ENCODE measurements at places on chromosomes 7 and 10.

- no peak for DNase-seq
- no peak overlapping the region for H3K27ac ChIP-seq
- no peak overlapping the region for H3K4me3 ChIP-seq
- H3K36me3 ChIP-seq = no peaks in the 10 kb centered on the region
- no peaks in the 10 kb centered on the region for H3K4me1 ChIP-seq
Measured at GRCh38 chr7:40419806-40420205, 285.0 kb downstream of the SUGCT start.

DNA sequence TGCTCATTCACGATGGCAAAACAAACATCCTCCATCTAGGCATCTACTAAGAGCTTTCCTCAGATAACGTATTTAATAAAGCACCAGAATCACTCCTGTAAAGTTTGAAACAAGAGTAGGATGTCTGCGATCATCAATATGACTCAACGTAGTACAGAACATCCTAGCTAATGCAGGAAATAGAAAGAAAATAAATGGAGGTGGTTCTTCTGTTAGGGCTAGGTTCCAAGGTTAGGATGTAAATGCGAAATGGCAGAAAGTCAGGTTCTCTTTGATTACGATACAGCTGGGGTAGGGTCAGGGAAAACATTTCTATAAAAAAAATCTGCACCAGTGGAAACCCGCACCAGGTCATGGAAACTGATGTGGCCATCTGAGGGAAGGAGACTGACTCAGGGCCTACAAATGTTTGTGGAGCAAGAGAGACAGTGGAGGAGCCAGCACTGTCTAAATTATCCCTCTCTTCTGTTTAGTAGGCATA, 29.1 kb downstream of the CCDC6 start:
- H3K27ac ChIP-seq = no peak overlapping the region
- H3K36me3 ChIP-seq = no peaks in the 10 kb centered on the region
- H3K4me3 ChIP-seq = no peak overlapping the region
- peaks cover 5% of the 10 kb centered on the region for H3K4me1 ChIP-seq
- H3K27me3 ChIP-seq = no peaks in the 10 kb centered on the region

GRCh38 chr10:30491204-30491915, 57.4 kb downstream of the MAP3K8 start:
- H3K27ac ChIP-seq = no peak overlapping the region
- no peak overlapping the region for H3K4me3 ChIP-seq
- H3K4me1 ChIP-seq = no peaks in the 10 kb centered on the region
- no peak for DNase-seq

DNA sequence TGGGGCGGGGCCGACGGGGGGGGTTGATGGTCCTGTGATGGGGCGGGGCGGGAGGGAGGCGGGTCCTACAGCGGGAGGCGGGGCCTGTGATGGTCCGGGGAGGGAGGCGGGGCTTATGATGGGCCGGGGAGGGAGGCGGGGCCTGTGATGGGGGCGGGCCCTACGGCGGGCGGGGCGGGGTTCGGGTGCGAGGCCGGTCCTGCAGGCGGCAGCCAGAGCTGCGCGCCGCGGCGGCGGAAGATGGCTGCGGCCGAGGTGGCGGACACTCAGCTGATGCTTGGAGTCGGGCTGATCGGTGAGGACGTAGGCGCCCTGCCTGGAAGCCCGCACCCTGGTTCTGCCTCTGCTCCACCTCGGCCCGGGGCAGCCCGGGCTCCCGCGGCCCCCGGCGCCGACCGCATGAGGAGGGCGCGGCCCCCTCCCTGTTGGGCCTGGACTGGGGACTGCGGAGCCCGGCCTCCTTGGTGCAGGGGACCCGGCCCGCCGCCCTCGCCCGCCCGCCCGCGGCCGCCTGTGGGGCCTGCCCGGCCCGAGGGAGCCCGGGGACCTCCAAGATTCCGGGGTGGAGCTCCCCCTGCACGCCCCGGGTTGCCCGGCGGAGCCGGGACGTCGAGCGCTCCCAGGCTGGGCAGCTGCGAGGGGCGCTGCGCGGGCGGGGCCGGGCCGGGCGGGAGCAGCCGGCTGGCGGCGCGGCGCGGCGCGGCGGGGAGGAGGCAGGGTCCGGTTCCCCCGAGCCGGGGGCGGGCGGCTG, at the start of gene DENND10:
Gene DENND10 (plus strand): TSS at position 211 of the 751 bp plus-strand sequence. CDS start 30 bp downstream, at position 241.
- peak; percentile 85 for DNase-seq
- H3K4me1 ChIP-seq = peaks cover 4% of the 10 kb centered on the region
- H3K4me3 ChIP-seq = peak within 1 kb of the TSS; percentile 85

- H3K27me3 ChIP-seq = peaks cover 3% of the 10 kb centered on the region
- no peak for DNase-seq
- H3K4me1 ChIP-seq = no peaks in the 10 kb centered on the region
- no peak overlapping the region for H3K4me3 ChIP-seq
Measured at GRCh38 chr10:69055241-69055640, 32.7 kb upstream of the SRGN start.

- no peak overlapping the region for H3K27ac ChIP-seq
- no peak for DNase-seq
- H3K36me3 ChIP-seq = no peaks in the 10 kb centered on the region
- peaks cover 2% of the 10 kb centered on the region for H3K27me3 ChIP-seq
- H3K4me1 ChIP-seq = peaks cover 12% of the 10 kb centered on the region
Measured at GRCh38 chr7:27576360-27576944, 86.2 kb downstream of the HIBADH start.

DNA sequence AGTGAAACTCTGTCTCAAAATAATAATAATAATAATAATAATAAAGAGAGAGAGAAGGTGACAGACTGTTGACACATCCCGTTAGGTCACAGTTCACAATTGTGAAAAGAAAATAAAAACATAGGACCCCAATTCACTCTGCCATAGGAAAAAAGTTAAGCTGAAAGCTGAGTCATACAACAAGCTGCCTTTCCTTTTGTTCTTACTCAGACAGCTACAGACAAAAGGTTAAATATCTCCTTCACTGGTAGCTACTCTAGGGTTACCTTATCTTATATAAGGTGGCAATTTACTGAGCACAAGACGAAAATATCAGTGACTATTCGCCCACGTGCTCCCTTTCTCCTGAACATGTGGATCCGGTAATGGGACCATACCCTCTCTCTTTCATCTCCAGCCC, 17.5 kb downstream of the TUBAL3 start:
- DNase-seq = no peak
- no peak overlapping the region for H3K4me3 ChIP-seq
- no peaks in the 10 kb centered on the region for H3K4me1 ChIP-seq

DNA sequence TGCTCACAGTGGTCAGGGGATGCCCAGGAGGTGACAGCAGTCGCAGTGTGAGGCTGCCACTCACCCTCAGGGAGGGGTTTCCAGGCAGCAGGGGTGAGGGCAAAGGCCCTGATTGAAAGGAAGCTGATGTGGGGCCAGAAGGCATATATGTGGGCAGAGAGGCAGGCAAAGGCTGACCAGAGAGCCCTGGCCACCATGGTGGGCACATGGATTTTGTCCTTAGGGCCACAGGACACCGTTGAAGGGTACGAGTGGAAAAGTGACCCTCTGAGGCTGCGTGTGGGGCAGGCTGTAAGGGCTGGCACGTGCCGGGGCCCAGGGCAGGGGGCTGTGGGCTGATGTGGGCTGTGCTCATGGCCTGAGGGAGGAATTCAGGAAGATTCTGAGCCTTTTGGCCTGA, 57.5 kb upstream of the ZNF32 start:
- H3K4me3 ChIP-seq = no peak overlapping the region
- peaks cover 3% of the 10 kb centered on the region for H3K27me3 ChIP-seq

- DNase-seq = no peak
- no peaks in the 10 kb centered on the region for H3K27me3 ChIP-seq
- no peaks in the 10 kb centered on the region for H3K36me3 ChIP-seq
- no peak overlapping the region for H3K4me3 ChIP-seq
Measured at GRCh38 chr10:67666416-67667034, 29.5 kb downstream of the CTNNA3 start.

DNA sequence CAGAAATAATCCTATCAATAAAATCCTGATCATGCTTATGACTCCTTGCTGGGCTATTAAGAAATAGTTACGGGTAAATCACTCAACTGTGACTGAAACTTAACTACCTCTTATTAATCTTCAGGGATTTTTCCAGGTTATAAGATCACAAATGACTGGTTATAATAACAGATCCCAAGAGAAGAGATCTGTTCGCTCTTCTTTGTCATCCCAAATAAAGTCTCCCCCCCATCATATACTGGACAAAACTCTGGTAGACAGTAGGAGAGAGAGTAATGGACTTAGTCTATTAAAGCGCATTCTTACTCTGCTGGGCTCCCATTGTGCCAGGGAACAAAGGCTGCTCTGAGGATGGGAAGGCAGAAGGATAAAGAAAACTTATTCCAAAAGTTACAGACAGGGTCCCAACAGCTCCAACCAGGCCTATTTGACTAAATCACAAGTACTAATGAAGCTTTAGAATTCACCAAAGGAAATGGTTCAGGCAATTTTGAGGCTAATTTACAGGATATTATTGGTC, 233.7 kb downstream of the DGKI start:
- no peak overlapping the region for H3K27ac ChIP-seq
- DNase-seq = no peak

GRCh38 chr10:71829171-71829570, 21.9 kb downstream of the PSAP start:
- H3K4me1 ChIP-seq = peaks cover 2% of the 10 kb centered on the region
- DNase-seq = no peak
- H3K27ac ChIP-seq = no peak overlapping the region
- H3K27me3 ChIP-seq = peaks cover 6% of the 10 kb centered on the region
- no peaks in the 10 kb centered on the region for H3K36me3 ChIP-seq

DNA sequence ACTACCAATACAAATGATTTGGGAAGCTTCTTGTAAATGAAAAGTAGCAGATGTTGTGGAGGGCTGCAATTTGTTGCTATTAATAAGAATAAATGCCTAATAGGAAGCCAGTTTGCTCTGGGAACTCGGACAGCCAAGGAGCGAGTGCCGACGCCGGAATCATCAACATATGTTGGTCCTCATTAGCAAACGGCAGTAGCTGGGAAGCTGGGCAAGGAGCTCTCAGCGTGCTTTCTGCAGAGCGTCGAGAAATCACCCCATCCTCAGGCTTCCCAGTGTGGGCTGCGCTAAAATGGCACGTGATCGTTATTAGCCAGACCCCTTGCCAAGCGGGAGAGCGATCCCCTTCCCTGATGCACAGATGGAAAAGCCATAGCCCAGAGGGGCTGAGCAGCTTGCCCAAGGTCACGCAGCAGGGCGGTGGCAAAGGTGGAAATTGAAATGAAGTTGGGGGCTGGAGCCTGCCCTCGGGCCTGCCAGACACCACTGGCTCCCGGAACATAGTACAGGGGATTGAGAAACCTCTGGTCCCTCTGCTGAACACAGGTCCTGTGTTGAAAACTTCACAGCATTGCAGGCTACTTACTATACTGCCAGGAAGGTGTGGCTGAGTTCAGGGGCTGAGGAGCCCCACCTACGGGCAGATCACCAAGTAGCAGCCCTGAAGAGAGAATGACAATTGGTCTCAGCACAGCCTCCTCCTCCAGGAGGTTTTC, 326.9 kb downstream of the PLXNA4 start:
- H3K27me3 ChIP-seq = peaks cover 6% of the 10 kb centered on the region
- no peak for DNase-seq
- peaks cover 16% of the 10 kb centered on the region for H3K4me1 ChIP-seq
- no peak overlapping the region for H3K4me3 ChIP-seq

- no peak for DNase-seq
- H3K4me1 ChIP-seq = peaks cover 18% of the 10 kb centered on the region
- peak overlapping the region; percentile 71 for H3K27ac ChIP-seq
Measured at GRCh38 chr7:44213877-44214388, 13.2 kb downstream of the YKT6 start.

- H3K4me1 ChIP-seq = no peaks in the 10 kb centered on the region
- no peak for DNase-seq
- no peaks in the 10 kb centered on the region for H3K36me3 ChIP-seq
Measured at GRCh38 chr7:47693216-47693615, 111.3 kb upstream of the TNS3 start.

GRCh38 chr7:148884049-148884298, at the start of gene EZH2:
TSS of gene EZH2 (minus strand) at chr7:148884291. CDS start at chr7:148847298, 36,993 bp downstream.
- peak within 1 kb of the TSS; percentile 95 for H3K27ac ChIP-seq
- no peak for DNase-seq
- H3K36me3 ChIP-seq = no peaks in the 10 kb centered on the region
- H3K4me3 ChIP-seq = peak within 1 kb of the TSS; percentile 97
- H3K4me1 ChIP-seq = peaks cover 6% of the 10 kb centered on the region

DNA sequence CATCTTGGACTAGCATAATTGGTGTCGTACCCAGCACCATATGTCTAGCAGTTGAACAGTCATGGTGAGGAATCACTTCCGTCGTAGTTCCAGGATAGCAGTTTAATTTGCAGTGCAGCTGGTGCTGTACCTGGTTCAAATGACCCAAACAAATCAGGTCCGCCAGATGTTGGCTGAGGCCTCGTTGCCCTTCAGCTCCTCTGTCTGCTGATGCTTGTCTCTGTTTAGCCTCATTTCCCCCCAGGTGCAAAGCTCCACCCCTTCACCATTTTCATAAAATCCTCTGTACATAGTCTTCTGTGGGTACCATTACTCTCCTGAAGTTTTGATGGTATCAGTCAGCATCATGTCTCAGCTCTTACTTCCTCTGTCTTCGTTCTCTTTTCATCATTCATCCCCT, 35.1 kb downstream of the UMAD1 start:
- no peak overlapping the region for H3K27ac ChIP-seq
- no peaks in the 10 kb centered on the region for H3K4me1 ChIP-seq
- DNase-seq = no peak

GRCh38 chr7:135114622-135115021, 33.2 kb upstream of the TMEM140 start:
- no peak for DNase-seq
- no peak overlapping the region for H3K4me3 ChIP-seq
- no peak overlapping the region for H3K27ac ChIP-seq

GRCh38 chr7:3915337-3915878, 614.4 kb downstream of the SDK1 start:
- peaks cover 22% of the 10 kb centered on the region for H3K27me3 ChIP-seq
- no peak overlapping the region for H3K4me3 ChIP-seq
- H3K4me1 ChIP-seq = peaks cover 21% of the 10 kb centered on the region
- no peak overlapping the region for H3K27ac ChIP-seq
- peaks cover 11% of the 10 kb centered on the region for H3K36me3 ChIP-seq
- DNase-seq = no peak
